ENCODE measurements at places on chromosomes 1 and 21.

DNA sequence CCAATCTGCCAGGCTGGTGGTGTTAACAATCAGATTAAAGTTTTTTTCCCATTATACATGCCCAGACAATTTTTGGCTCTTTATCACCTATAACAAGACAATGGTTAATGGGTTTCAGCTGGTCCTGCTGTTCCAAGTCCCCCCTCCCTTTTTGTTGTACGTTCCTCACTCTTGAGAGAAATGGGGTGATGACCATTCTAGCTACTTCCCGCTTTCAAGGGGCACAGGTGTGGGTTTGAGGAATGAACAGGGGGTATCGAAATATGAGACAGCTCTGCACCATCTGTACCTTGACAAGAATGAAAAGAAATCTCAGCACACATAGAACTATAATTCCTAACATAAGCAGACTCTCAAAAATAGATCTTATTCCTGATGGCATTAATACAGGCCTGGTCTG is 326.8 kb downstream of the PTPRU start:
- no peak for DNase-seq

GRCh38 chr1:159970932-159971342 is 16.9 kb upstream of the SLAMF9 start:
- DNase-seq, result no peak

- no peak for DNase-seq
Observed at GRCh38 chr21:37828991-37829390, 87.3 kb downstream of the KCNJ6 start.

- no peak for DNase-seq
Observed at GRCh38 chr21:45382697-45382997, 22.3 kb upstream of the COL18A1 start.

DNA sequence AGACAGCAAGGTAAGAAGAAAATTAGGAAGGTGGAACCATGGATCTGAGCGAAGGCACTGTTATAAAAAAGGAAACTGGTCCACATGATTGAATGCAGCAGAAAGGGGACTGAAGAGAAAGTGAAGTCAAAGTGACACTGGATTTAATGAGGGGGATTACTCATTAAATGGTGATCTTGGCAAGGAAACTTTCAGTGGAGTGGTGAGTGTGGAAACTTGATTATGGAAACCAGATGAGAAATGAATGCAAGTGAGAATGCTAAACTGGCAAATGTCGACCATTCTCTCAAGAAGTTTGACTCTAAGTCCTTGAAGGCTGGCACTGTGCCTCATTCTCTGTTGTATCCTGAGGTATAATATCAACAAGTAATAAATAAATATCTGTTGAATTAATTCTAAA is 23.3 kb downstream of the COLGALT2 start:
- no peak for DNase-seq

DNA sequence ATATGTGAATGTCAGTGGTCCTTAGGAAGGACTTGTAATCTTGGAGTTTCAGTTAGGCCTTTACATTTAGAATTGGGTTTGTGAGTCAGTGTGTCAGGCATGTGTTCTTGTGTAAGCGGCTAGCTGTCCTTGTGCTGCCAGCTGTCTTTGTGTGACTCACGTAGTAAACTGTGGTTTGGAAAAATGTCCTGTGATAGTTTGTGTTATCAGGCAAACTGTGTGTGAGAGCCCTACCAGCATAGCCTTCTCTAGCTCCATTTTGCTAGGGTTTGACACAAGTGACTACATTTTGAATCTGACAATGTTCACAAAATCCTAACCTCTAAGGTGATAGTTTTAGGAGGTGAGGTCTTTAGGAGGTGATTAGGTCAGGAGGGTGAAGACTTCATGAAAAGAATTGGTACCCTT is 6.9 kb upstream of the SLC35D1 start:
- no peak for DNase-seq

- no peak for DNase-seq
Observed at GRCh38 chr1:51487628-51488027, 31.4 kb downstream of the EPS15 start.

GRCh38 chr1:40722622-40723021 is 31.1 kb downstream of the NFYC start:
- no peak for DNase-seq

GRCh38 chr1:70990469-70991253 is 57.0 kb downstream of the PTGER3 start:
- peak; percentile 39 for DNase-seq

- DNase-seq, result no peak
Observed at GRCh38 chr1:100433563-100433962, 81.3 kb downstream of the CDC14A start.

DNA sequence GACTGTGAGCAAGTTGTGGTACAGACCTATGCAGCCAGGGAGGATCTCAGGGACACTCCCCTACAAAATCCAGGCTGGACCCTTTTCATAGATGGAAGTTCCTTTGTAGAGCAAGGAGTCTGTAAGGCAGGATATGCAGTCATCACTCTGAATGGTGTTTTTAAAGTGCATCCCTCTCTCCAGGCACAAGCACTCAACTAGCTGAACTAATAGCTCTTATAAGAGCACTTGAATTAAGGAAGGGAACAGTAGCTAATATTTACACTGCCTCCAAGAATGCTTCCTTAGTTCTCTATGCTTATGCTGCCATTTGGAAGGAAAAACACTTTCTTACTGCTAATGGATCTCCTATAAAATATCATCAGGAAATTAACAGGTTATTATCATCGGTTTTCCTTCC is 27.0 kb upstream of the SMYD3 start:
- no peak for DNase-seq

GRCh38 chr1:57345916-57346315 is 77.9 kb downstream of the DAB1 start:
- no peak for DNase-seq

GRCh38 chr1:53909946-53910345 is 16.0 kb downstream of the DIO1 start:
- no peak for DNase-seq

GRCh38 chr1:242447689-242448088 is 76.8 kb downstream of the PLD5 start:
- DNase-seq, result no peak

DNA sequence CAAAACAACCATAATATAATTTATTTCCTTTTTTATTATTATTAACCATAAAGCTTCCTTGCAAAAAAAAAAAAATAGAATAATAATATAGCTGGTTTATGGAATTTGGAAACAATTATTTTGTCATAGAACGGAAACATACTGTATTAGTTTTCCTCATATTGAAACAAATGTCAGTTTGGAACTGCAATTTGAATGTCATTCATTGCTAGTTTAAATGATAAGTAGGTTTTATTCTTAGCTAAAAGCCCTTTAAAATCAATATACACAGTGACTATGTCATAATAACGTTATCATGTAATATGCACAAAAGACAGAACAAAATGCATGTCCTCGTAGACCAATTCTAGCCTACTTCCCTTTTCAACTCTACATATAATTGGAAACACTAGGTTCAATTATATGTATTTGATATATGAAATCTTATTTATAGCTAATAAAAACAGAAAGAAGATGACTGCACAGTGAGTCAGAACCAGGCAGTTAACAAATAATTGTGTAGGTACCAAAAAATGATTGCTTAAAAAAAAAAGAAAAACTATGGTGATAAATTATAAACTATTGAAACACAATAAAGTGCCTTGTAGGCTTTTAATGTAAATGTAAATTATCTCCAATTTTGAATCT is 85.2 kb upstream of the EXO1 start:
- no peak for DNase-seq

DNA sequence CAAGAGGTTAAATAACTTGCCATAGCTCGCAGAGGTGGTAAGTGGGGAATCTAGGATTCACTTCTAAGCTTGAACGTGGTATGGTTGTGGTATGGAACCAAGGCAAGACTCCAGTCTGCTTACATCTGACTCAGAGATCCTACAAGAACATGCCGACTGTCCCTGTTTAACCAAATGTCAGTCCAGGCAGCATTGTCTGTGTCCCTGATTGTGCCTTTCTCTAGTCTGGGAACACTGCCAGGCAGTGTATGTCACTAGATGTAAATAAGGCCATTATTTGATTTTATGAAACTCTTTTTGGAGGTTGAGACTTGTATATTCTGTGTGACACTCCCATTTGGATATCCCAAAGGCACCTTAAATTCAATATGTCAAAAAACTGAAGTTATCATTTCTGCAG is 96.0 kb downstream of the NOS1AP start:
- DNase-seq, result no peak

DNA sequence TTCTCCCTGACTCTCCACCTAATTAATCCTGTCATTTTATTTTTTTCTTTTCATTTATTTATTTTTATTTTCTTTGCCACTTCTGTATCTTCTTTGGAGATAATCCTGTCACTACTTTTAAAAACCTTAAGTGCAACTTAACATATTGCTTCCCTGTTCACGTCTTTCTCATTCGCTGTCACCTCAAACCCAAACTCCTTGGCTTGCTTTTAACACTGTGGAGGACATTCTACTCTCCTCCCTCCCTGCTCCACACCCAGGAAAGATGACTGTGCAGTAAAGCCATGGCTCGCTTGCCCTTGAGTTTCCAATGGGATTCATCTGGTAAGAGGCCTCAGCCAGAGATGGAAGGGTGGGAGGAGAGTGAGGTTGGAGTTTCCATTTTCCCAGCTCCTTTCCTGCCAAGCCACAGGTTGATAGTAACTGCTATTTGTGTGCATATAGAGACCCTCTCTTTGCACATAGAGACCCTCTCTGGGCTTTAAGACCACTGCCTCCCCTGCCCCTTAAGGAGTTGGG is 6.4 kb upstream of the BRWD1 start:
- DNase-seq, result no peak

DNA sequence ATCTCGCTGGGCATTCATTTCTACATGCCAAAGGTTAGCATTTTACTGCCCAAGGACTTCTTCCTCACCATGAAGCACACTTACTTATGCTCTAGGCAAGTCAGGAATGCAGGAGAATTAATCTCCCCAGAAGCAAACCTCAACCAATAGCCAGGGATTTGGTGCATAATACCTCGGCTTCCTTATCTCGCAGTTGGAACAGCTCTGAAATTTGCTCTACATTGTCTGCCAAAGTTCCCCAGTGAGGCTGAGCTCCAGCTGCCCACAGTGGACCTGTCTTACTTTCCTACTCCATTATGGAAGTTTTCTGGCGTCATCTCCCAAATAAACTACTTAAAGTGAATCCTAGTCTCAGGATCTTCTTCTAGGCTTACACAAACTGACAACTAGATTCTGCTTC is 57.6 kb upstream of the PPM1J start:
- no peak for DNase-seq

GRCh38 chr1:234277161-234277868 is 95.9 kb upstream of the COA6 start:
- no peak for DNase-seq

Data from NCI-H1417 treated with DMSO at 0.1 percent for 48 hours (cell line).